ENCODE measurements at places on chromosomes 3 and 15.
A peak's percentile ranks its signal among the peaks of the same experiment; 100 is the strongest.

DNA sequence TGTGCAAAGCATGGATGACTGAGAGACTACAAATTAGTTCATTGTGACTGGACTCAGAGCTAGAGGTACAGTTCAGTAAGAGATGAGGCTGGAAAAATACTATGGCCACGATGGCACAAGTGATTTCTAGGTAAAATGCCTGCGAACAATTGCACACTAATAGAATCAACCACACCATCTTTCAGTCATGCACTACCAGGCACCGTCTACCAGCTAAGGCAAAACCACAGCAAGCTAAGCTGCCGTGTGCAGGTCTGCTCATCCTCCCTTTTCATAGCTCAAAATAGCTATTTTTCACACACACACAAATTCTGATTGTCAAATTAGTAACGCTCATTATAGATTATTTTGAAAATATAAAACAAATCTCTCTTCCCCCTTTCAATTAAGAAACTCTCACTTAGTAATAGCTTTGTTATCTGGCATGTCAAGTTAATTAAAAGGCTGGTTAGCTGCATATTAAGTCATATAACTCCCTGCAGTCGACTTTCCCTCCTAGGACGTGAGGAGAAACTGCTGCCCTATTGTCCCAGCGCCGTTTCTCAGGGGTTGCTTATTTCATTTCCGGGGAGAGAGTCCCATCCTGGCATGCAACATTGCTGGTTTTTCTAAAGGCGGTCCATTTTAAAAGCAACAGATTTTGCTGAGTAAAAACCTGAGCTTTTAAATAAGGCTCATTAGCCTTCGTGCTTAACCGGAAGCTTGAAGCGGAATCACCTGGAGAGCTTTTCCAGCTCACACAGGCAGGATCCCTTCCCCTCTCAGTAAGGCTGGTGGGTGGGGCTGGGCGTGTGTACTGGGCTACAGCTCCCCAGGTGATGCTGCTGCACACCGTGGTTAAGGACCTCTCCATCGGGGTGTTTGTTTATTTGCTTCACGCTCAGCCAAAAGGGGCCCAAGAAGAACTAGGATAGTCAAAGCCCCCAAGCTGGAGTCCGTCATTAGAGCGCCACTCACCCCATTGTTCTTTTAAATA, 16.9 kb upstream of the MEX3B start:
- DNase-seq: no peak

- DNase-seq: no peak
These were observed 353.9 kb upstream of the TPRG1 start for GRCh38 chr3:188817935-188818269.

DNA sequence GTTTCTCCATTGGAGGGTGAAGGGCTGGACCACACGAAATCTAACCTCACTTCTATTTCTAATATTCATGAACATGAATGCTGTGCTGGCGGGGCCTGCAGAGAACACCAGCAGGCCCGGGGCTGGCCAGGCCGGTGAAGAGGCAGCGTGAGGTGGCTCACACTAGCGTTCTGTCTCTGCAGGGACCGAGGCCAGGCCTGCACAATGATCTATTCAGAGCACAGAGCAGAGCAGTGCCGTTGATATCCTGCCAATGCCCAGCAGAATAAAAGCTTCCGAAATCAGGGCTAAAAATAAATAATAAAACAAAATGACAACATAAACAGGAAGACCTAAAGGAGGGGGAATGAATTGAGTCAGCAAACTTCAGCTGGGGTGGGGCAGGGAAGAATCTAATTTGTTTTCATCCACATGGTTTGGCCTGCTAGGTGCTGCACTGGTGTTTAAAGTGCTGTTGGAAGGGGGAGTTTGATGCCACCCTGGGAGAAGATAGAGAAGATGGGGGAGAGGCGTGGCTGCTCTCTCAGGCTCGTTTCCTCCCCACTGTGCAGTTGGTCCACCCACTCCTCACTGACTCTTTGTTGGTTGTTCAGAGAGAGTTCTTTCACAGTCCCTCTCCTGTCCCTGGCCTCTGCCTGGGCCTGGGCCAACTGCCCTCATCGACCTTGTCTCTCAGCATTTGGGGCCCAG, 837.1 kb downstream of the AGBL1 start:
- DNase-seq: no peak

DNA sequence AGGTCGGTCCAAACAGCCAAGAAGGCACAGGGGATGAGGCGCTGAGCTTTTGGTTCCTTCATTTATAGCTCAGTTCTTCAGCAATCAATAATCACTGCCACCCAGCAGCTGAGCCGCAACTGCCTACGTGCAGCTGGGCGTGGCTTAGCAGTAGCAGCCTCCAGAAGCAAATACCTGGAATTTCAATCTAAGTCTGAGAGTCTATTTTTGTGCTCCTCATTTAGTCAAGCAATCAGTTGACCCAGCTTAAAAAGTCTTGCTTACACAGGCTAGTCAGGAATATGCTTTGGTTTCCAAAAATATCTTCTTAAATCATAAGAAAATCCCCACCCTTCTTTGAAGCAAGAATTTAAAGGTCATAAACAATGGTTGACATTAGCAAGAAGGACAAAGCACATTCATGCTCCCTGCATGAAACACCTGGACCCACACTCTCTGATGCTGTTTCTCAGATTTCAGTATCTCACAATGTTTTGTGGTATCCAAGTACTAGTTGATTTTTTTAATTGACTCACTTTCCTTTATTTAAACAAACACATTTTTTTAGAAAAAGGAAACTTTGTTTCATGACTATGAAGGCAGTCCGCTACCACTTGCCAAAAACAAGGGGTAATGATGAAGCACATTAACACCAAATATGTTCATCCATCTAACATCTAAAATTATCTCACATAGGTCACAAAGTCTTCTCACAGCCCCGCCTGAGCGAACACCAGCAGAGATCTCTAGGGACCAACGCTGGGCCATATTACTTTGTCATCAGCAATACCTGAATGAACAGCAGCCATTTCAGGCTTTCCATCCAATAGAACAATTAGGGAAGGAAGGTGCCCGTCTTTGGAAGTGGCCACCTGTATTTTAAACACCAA, 106.1 kb downstream of the OXNAD1 start:
- no peak for DNase-seq

- DNase-seq: no peak
These were observed 394.5 kb upstream of the CFAP20DC start for GRCh38 chr3:59444294-59444671.

GRCh38 chr3:121957674-121958415, 63.6 kb downstream of the SLC15A2 start:
- DNase-seq: no peak

DNA sequence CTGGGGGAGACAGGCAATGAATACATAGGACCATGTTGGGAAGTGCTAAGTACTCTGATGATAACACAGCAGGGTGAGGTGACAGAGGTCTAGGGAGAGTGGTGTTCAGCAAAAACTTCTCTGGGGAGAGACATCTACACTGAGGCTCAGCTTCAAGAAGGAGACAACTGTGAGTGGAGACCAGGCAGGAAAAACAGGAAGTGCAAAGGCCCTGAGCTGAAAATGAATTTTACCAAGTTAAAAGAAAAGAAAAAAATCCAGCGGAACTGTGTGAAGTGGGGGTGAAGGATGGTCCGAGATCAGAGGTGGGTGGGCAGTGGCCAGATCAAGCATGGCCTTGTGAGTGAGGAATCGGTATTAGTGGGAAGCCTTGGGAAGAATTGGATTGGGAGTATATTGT, 110.1 kb upstream of the CLSTN2 start:
- DNase-seq: no peak

- no peak for DNase-seq
These were observed 3.7 kb downstream of the SHQ1 start for GRCh38 chr3:72844436-72844993.

GRCh38 chr3:153254361-153254760, 92.3 kb downstream of the RAP2B start:
- DNase-seq: no peak

DNA sequence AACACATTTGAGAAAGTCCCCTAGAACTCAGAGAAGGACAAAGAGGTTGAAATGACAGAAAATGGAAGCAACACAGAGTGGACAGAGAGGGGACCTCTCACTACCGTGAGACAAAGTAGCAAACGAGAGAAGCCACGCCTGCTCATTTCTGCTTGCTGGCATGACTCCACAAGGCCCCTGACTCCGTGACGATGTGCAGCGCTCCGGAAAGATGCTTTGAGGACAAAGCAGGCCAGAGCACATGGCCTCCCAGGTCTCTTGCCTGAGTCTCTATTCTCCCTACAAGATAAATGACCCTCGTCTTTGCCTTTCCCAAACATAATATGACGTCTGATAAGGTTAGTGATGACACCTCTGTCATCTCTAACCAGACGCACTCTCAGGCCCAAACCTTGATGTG, 63.8 kb upstream of the CTSH start:
- DNase-seq: no peak

DNA sequence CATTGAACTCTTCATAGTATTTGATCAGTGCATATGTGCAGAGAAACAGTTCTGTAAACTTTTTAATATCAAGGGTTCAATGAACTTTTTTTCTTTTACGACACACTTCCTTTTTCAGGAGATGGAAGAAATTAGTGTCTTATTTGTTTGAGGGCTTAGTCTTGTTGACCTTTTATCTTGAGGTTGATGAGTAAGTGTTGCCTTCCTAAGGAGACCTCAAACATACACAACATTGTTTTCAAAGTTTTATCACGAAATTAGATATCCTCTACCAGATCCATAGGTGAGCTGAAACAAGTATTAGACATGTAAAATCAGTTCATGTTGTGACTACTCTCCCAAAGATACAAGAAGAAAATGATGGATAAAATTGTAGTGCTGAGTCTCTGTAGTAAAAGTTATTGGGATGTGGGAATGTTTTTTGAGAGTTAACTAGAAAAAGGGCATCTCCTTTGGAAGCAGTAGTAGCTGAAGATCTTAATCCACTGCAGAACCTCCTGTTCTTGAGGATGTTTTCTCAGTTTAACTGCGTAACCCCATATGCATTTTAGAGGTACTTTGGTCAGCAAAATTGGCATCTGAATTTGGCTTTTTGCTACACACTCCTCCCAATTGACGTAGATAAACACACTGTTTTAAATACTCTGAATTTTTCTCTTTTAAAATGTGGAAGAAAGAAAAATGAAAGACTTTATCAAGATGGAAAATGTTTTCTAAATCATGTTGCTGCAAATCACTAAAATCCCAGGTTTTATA, 116.8 kb downstream of the GALK2 start:
- DNase-seq: no peak

DNA sequence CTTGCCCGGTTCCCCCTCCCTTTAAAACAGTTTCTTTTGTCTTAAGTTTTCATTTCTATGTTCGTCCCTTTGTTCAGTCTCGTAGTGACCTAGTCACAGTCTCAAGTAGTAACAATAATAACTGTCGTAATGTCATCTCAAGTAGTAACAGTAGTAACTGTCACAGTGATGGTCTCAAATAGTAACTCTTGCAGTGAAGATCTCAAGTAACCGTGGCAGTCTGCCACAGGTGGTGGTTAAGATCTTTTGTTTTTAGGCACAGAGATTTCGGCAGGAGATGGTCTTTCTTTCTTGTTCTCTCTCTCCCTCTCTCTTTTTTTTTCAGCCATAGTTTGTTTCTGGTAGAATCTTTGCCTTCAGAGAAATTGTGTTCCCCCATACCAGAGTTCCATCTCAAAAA, 656.0 kb upstream of the SGO1 start:
- no peak for DNase-seq

- DNase-seq: no peak
These were observed 16.6 kb downstream of the FAM240A start for GRCh38 chr3:46628901-46629369.

GRCh38 chr3:69297501-69297900, 88.4 kb downstream of the FRMD4B start:
- DNase-seq: no peak

GRCh38 chr3:58353722-58354553, 21.2 kb downstream of the PXK start:
- peak; percentile 17 for DNase-seq

DNA sequence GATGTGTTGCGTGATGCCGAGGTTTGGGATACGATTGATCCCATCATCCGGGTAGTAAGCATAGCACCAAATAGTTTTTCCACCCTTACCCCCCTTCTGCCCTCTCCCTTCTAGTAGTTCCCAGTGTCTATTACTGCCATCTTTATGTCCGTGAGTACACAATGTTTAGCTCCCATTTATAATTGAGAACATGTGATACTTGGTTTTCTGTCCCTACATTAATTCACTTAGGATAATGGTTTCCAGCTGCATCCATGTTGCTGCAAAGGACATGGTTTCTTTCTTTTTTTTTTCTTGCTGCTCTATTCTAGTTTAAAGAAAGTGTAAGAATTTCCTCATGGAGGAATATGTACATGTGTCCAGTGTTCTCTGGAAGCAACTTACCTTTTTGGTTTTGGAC, 51.8 kb downstream of the NSUN3 start:
- no peak for DNase-seq

DNA sequence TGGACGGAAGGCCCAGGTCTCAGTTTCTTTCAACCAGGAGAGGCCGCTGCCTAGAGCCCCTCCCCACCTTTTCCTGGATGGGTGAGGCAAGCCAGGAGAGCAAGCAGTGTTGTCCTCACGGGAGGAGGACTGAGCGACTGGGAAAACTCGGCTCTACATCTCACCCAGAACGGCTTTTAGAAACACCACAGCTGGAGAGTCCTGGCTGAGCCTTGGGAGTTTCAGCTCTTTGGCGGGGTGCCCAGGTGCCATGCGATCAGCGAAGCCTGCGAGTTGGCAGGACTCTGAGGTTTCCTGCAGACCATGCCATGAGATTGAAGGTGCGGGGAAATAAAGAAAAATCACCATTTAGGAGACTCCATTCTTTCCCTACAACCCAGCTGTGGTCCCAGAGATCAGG, 26.0 kb downstream of the PPCDC start:
- no peak for DNase-seq

- no peak for DNase-seq
These were observed 52.5 kb upstream of the ZCWPW2 start for GRCh38 chr3:28295898-28296490.

- peak; percentile 54 for DNase-seq
These were observed 28.6 kb downstream of the SOX14 start for GRCh38 chr3:137792626-137793271.

- DNase-seq: no peak
These were observed 27.1 kb downstream of the IL20RB start for GRCh38 chr3:136984837-136985236.

DNA sequence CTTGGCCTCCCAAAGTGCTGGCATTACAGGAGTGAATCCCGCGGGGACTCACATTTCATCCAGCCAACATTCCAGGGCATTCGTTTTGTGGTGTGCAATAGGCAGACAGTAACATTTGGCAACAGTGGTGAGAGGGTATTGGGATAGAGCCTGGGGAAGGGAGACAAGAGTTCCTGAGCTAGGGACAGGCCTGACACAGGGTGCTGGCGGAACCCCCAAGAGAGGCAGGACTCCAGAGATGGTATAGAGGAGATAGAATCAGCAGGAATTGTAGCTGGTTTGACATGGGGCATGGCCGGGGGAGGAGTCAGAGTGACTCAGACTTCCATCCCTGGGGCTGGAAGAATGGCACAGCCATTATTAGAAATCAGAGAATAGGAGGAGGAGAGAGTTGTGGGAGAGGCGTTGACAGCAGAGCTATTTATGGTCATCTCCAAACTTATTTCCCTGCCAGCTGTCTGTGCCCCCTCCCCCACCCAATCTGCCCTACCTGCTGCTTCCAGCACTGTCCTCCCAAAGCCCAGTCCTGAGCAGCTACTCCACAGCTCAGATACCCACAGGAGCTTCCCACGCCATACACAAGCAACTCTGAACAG, 4.4 kb upstream of the IDH2 start:
- DNase-seq: peak; percentile 77

- no peak for DNase-seq
These were observed 18.1 kb downstream of the CHSY1 start for GRCh38 chr15:101233651-101234280.
